T1000 (cell line): ENCODE measurements at places on chromosomes 2 and 18.

DNA sequence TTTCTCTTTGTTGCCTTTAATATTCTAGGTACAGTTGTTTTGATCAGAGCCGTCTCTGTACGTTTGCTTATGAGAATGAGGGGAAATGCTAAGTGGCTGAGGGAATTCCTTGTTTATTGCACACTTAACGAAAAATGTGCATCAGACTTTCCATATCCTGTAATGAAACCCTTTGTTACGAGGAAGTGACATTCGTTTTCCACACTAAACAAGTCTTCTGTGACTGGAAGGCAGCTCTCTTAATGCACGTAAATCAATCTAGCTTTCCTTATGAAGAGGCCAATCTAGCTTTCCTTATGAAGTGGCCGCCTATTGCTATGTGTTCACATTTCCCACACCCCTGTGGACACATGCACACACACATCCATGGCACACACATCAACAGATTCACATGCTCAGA, 186.2 kb downstream of the SNTG2 start:
- no peak for DNase-seq

GRCh38 chr2:1743396-1744150, 742 bp downstream of the PXDN start:
- DNase-seq: no peak

GRCh38 chr18:34773378-34773777, 63.3 kb downstream of the DTNA start:
- DNase-seq: no peak

DNA sequence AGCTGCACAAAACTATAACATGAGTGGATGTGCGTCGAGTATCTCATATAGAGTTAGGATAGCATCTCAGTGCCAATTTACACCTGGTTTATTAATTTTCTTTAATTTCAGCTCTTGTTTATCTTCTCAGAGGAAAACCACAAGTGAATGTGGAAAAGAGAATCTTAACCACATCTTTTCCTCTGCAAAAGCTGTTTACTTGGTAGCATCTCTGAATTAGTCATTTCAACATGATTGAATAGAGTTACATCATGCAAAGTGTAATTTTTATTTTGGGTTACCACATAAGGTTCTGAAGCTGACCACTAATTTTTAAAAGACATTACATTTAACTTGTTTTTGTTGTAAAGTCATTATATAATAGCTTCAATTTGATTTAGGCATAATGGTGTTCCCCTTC, 83.8 kb upstream of the FAM237A start:
- no peak for DNase-seq

DNA sequence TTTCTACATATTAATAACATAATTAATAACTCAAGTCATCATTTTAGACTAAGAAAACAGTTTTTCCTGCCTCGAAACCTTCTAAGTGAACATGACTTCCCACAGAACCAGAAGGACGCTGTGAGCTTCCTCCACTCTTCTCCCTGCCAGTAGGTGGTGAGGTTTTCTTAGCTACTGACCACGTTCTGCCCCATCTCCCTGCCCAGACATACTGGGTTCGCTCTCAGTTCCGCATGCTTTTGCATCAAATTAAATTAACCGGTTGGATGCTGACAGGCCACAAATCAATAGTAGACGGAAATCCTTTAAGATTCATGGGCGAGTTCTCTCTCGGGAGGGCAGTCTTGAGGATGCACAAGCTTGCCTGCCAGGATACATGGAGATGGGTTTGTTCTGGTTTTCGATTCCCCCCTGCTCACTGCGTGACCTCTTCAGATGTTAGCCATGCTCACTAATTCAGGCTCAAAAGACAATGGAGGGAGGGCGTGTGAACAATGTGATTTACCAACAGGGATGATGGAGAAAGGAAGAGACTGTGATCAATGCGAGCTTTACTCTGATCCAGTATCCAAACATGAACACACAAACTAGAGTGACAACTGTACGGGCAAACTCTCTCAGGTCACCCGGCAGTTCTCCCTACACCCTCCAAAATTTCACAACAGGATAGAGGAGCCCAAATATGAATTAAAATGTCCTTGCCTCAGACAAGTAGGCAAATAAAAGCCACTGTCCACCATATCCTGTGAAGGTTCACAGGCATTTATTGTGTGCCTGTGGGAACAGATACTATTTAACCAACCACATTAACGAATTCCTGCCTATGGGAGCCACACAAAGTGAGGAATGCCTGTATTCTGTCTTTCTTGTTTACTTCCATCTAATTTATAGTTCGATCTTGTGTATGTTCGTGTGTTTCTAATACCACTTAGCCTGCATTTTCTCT, 375.7 kb downstream of the EIPR1 start:
- DNase-seq: no peak

- DNase-seq: no peak
These were observed 381.6 kb upstream of the TRIB2 start for GRCh38 chr2:12335131-12335530.

DNA sequence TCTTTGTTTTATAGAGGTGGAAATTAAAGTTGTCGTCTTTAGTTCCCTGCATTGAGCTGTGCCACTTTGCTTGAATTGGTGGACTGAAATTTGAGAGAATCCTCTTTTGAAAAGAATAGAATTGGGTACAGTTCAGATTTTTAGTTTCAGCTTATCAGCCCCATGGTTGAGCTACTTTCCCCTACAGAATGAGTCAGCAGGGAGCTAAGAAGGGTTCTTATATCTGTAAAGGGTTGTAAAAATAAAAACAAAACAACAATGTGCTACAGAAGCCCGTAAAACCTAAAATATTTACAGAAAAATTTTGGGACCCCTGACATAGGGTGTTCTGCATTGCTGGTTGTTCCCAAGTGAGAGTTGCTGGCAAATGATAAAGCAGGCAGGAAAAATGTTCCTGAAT, 12.6 kb downstream of the SLC20A1 start:
- no peak for DNase-seq

DNA sequence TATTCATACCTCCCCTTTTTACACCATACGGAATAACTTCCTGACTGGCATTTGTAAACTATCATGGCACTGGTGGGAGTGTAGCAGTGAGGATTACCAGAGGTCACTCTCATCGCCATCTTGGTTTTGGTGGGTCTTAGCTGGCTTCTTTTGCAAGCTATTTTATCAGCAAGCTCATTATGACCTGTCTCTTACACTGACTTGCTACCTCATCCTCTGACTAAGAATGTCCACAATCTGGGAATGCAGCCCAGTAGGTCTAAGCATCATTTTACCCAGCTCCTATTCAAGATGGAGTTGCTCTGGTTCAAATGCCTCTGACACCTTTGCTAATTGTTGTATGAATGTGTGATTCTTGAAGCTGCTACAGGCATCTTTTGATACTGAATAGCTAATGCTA, 950.8 kb upstream of the SLC39A10 start:
- no peak for DNase-seq

GRCh38 chr2:239298116-239298804, 102.6 kb downstream of the HDAC4 start:
- DNase-seq: no peak

GRCh38 chr2:122486086-122486485, 730.6 kb downstream of the TSN start:
- no peak for DNase-seq

DNA sequence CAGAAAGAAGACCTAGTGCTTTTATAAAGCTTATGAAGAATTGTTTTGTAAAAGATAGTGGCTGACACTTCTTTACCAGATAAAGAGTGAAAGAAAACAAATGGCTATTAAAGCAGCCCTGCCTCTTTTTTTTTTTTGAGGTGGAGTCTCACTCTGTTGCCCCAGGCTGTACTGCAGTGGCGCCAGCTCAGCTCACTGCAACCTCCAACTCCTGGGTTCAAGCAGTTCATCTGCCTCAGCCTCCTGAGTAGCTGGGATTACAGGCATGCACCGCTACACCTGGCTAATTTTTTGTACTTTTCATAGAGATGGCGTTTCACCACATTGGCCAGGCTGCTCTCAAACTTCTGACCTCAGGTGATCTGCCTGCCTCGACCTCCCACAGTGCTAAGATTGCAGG, 12.9 kb downstream of the ARPC2 start:
- DNase-seq: no peak

- no peak for DNase-seq
These were observed 152.8 kb downstream of the EHBP1 start for GRCh38 chr2:62858231-62858832.

GRCh38 chr18:60413944-60414547, 41.5 kb upstream of the MC4R start:
- DNase-seq: no peak

GRCh38 chr2:96264656-96265348, 995 bp downstream of the TMEM127 start:
- peak; percentile 11 for DNase-seq

DNA sequence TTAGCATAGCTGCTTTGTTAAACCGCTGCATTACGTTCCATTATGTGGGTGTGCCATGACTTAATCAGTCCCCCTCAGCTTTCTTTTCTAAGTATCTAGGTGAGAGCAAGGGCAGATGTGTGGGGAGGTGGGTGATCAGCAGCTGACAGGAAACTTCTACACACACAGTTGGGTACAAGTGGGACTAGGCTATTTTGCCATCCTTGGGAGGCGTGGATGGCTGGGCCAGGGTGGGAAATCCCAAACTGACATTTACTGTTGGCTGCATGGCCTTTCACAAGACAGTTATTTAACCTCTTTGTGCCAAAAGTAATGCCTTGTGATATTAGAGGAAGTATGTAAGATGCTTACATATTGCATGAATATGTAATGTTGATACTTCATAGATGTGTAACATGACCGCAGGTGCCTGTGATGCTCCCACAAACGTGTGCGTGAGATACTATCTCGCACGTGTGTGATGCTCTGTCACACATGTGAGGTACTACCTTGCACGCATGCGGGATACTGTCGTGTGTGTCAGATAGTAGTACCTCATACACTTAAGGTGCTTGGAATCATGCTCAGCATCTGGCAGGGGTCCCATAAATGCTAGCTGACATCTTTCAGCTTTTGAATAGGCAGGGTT, 314.5 kb downstream of the PRKCE start:
- DNase-seq: no peak

DNA sequence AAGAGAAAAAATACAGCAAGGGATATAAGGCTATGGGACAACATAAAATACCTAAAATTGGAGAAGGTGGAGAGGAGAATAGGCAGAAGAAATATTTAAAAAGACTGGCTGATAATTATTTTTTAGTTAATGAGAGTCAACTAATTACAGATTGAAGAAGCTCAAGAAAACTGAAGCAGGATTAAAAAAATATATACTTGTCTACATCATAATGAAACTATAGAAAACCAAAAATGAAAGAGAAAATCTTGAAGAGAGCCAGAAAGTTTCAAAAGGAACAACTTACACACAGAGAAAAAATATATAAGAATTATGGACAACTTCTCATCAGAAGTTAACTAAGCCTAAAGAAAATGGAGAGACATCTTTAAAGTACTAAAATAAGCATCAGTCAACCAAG, 62.9 kb upstream of the APCDD1 start:
- DNase-seq: no peak

- no peak for DNase-seq
These were observed 257.2 kb upstream of the CHAC2 start for GRCh38 chr2:53510401-53510800.

DNA sequence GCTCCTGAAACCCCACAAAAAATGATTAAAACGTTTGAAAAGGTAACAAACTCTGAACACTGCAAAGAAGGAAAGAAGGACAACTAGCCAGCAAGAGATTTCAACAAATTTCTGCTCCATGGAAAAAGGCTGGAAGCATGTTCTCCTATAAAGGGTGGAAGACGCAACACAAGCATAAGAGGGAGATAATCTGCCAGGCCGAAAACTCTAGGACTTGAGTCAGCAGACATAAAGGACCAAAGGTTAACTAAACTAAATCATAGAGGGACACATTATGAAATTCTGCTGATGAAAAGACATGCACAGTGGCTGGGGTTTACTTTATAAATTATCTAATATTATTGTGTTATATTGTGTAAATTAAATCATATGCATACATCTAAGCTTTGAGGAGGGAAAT, 6.8 kb downstream of the NPHP1 start:
- no peak for DNase-seq

GRCh38 chr2:183093857-183094657, 15.5 kb downstream of the DUSP19 start:
- no peak for DNase-seq

DNA sequence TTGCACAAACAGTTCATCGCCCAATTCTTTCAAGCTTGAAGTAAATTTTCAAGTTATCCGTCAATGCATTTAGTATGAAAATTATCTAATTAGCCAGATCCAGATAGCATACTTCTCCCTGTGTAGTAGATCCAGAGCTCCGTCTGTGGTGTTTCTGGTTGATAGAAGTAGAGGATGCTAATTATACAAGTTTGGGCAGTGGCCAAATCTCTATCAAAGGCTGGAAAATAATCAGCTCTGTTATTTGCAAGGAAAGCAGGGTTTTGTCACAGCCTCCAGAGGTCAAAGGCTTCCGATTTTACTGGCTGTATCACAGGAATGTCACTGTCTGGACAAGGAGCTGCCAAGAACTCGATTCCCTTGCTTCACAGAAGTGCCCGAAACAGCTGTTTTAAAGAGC, 28.6 kb downstream of the LRRC30 start:
- DNase-seq: no peak
